ENCODE measurements at places on chromosomes 7 and 10. TPM values are rescaled to one million over a fixed set of nuclear protein-coding genes. Genes with fewer than 3 reads are reported as not detected.

The TUBB8 gene
- total RNA-seq: not detected

The IFIT1 gene
- total RNA-seq: 6.5 TPM

The NUDT5 gene
- total RNA-seq: 108 TPM

The MBL2 gene
- not detected for total RNA-seq

DNA sequence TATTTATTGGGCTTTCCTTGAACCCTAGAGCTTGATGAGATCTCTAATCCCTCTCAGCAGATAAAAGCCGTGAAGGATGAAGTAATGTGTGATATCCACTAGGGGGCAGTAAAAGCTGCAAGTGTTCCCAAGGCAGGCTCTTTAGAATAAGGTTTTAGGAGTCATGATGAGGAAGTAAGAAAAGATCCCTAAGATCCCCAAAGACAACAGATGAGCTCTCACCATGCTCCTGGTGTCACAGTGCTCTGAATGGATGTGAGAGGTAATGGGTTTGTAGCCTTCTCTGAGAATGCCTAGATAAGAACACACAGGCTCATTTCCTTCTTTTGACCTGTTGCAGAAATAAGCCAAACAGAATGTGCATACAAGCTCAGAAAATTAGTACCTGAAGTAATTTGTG, 70.4 kb upstream of the ITPRID1 start:
- H3K27me3 ChIP-seq: peaks cover 4% of the 10 kb centered on the region
- H3K36me3 ChIP-seq: no peaks in the 10 kb centered on the region
- H3K27ac ChIP-seq: no peak overlapping the region
- H3K4me3 ChIP-seq: no peak overlapping the region
- H3K4me1 ChIP-seq: no peaks in the 10 kb centered on the region

- H3K36me3 ChIP-seq: peaks cover 80% of the 10 kb centered on the region
- no peaks in the 10 kb centered on the region for H3K27me3 ChIP-seq
- peaks cover 38% of the 10 kb centered on the region for H3K4me1 ChIP-seq
- H3K4me3 ChIP-seq: no peak overlapping the region
Measured at GRCh38 chr10:103427866-103428265, 24.3 kb downstream of the CALHM2 start.

DNA sequence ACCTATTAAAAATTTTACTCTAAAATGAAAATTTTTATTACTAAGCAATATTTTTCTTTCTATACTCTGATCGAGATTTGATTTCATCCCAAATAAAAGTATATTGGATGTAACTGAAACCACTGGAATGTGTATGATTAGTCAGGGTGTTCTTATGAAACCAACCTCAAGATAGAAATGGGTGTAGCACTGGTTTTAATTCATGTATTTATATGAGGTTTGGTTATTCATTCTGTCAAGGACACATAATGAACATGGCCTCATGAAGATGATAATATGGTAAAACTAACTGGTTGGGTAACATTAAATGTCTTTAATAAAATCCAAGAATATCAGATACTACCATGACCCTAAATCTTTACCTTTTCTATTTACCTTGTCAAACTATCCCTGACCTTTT, 197.7 kb downstream of the SEMA3A start:
- DNase-seq: no peak
- no peaks in the 10 kb centered on the region for H3K4me1 ChIP-seq

GRCh38 chr10:50798297-50798696, 58.6 kb downstream of the ASAH2B start:
- peaks cover 6% of the 10 kb centered on the region for H3K27me3 ChIP-seq
- no peaks in the 10 kb centered on the region for H3K4me1 ChIP-seq
- DNase-seq: no peak
- no peak overlapping the region for H3K27ac ChIP-seq

DNA sequence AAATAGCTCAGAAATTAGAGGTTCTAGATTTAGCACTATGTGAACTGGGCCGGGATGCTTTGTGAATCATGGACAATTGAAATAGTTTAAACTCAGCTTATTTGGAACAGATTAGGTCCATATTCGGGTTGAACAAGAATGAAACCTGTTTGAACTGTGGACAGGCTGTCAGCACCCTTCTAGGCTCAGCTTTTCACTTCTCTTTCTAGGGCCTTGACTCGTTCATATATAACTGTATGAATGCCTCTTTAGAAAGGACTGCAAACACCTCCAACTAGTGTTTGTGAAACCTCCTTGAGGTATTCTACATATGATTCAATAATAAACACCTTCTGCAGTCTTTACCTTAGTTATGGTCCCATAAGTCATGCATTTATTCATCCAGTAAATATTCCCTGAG, 115.6 kb downstream of the REEP3 start:
- no peak overlapping the region for H3K27ac ChIP-seq
- H3K4me1 ChIP-seq: no peaks in the 10 kb centered on the region
- H3K36me3 ChIP-seq: no peaks in the 10 kb centered on the region
- no peak overlapping the region for H3K4me3 ChIP-seq
- H3K27me3 ChIP-seq: no peaks in the 10 kb centered on the region

GRCh38 chr10:21280971-21281572, 244.4 kb downstream of the SKIDA1 start:
- no peaks in the 10 kb centered on the region for H3K36me3 ChIP-seq
- no peak for DNase-seq
- H3K4me3 ChIP-seq: no peak overlapping the region
- no peak overlapping the region for H3K27ac ChIP-seq
- no peaks in the 10 kb centered on the region for H3K27me3 ChIP-seq

DNA sequence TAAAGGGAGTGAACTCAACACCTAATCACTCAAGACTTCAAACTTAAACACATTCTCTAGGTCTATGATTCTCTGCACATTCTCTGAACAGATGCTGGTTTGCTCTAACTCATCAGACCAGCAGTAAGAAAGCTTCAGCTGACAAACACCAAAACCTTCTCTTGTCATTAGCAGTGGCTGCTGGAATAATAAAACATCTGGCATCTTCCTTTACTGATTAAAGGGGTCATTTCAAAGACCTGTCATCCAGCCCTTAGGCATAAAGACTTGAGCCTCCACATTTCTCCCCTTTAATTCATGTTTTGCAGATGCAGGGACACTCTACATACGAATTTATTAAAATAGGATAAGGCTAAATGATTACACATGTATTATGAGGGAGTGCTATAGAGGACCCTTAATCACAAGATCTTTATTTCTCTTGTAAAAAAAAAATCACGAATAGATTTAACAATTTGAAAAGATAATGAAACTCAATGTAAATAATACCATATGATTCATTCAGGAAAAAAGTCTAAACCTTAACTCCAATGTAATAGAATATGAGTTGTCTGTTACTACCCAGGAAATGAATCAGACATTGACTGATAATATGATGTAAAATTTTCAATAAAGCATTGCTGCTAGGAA, 152.4 kb upstream of the GNAI1 start:
- H3K27me3 ChIP-seq: no peaks in the 10 kb centered on the region
- no peak for DNase-seq
- H3K4me1 ChIP-seq: no peaks in the 10 kb centered on the region

All from activated CD4-positive, alpha-beta T cell treated with anti-CD3 and anti-CD28 coated beads for 36 hours (primary cell).